ENCODE measurements at places on chromosomes 11 and 22.

DNA sequence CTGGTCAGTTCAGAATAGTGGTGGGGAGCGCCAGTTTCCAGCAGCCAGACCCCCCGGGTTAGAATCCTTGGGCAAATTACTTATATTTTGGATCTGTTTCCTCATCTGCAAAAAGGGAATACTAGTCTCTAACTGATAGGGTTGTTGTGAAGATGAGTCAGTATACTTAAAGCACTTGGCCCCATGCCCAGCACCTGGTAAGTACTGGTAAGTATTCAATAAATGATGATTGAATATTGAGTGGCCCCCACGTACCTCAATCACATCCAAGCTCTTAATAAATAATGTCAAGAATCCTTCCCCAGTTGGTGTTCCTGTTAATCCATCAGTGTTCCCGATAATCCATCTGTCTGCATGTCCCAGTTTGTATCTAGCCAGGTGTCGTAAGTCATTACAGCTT, 12.1 kb downstream of the ACP2 start:
- DNase-seq: no peak

- DNase-seq: no peak
These were observed 9.3 kb upstream of the MSANTD4 start for GRCh38 chr11:106031202-106031810.

DNA sequence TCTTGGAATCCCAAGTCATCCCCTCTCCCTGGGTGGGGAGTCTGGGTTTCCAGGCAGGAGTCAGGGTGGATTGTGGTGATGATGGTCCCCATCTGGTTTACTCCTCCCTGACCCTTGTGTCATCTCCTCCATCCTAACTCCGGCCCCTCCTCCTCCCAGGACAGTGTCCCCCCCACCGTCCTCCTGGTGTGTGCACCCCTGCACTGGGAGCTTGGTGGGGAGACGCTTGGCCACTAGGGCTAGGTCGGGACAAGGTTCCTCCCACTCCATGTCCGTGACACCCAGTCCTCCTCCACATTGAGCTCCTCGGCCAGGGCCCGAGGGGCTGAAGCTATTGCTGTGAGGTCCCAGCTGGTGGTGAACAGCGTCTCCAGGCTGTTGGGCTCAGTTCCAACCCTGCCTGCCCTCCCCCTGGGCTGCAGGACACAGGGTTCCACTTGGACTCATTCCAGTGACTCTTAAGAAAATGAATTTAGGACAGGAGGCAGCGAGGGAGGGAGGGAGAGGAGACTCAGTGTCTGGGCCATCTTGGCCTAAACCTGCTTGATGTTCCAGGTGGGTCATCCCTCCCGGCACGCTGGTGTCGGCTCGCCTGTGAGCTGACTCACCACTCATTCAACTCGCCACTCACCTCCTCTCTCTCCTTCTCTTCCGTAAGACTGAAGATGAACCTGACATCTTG, 433.2 kb downstream of the TBC1D22A start:
- no peak for DNase-seq

DNA sequence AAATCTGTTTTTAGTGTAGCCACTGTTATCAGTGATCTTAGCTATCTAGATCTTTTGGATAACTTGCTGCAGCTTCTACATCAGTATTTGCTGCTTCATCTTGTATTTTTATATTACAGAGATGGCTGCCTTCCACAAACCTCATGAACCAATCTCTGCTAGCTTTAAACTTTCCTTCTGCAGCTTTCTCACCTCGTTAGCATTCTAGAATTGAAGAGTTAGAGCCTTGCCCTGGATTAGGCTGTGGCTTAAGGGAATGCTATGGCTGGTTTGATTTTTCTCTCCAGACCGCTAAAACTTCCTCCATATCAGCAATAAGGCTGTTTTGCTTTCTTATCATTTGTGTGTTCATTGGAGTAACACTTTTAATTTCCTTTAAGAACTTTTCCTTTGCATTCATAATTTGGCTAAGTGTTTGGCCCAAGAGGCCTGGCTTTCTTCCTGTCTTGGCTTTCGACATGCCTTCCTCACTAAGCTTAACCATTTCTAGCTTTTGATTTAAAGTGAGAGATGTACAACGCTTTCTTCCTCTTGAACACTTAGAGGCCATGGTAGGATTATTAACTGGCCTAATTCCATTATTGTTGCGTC, 51.9 kb downstream of the LDLRAD3 start:
- peak; percentile 14 for DNase-seq

GRCh38 chr11:57566905-57567514, 462 bp downstream of the UBE2L6 start:
- no peak for DNase-seq

DNA sequence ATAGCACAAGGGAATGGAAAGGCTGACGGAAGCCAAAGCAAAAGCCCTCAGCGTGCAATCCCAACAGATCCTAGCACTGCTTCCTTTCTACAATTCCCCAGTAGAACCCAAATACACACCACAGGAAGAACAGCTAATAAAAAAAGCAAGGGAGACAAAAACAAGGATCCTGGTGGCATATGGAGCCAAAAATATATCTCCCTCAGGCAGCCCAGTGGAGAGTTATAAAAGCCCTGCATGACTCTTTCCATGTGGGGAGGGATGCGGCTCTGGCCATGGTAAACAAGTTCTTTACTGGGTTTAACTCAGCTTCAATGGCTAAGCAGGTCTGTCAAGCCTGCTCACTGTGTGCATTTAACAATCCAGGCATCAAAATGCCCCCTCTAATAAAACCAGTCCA, 88.1 kb downstream of the PIWIL4 start:
- DNase-seq: no peak

DNA sequence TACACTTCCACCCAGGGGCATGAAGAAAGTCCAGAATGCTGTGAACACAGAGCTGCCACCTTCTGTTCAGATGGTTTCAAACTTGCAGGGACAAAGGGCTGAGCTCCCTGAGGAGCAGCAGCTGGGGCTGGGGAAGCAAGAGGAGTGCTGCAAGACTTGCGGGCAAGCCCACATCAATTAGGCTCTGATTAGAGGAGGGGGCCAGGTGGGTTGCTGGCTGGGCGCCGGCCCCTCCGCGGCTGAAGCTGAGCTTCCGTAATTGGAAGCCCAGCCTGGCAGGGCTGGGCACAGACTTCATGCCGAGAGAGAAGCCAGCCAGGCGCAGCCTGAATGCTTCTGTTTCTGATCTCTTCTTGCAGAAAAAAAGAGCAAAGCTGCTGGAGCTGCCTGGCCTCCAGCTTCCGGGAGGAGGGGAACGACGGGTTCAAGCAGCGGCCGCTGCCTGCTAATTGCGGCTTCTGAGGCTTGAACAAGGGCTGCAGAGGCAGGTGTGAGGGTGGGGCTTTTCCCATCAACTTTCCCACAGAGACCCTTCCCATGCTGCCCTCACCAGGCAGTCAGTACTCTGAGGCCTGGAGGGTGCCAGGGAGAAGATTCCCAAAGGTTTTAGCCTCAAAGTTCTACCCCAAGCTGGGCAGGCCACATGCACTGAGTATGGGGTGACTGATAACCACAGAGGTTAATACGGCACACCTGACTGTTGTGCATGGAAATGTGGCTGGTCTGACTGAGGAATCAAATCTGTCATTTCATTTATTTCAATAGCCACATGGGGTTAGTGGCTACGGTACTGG, 91.1 kb upstream of the LMO1 start:
- DNase-seq: peak; percentile 80

GRCh38 chr11:43986327-43986726, 43.9 kb downstream of the C11orf96 start:
- no peak for DNase-seq

- no peak for DNase-seq
These were observed 25.4 kb upstream of the GSTP1 start for GRCh38 chr11:67558084-67558772.

- no peak for DNase-seq
These were observed 8.6 kb downstream of the TSSC4 start for GRCh38 chr11:2409126-2409525.

DNA sequence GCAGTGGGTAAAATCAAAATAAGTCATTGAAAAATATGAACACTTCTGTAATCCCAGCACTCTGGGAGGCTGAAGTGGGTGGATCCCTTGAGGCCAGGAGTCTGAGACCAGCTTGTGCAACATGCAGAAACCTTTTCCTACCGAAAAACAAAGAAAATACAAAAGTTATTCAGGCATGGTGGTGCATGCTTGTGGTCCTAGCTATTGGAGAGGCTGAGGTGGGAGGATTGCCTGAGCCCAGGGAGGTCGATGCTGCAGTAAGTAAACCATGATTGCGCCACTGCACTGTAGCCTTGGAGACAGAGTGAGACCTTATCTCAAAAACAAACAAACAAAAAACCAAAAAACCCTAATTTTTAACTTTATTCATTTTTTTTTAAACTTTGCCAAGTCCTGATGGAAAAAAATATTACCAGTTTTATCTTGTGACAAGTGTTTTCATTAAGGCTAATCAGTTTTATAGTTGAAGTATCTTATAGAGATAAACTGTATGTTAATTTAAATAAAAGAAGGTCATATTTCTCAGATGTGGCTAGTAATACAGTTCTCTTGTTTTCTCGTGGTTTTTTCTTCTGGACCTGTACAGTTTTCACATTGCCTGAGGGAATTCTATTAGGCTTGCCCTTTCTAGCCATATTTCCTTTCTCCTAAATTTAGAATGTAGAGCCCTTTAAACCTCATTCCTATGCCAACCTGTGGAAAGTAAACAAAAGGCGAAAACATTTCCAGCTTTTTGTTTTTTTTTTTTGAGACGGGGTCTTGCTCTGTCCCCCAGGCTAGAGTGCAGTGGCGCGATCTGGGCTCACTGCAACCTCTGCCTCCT, 9.4 kb downstream of the HIPK3 start:
- no peak for DNase-seq

DNA sequence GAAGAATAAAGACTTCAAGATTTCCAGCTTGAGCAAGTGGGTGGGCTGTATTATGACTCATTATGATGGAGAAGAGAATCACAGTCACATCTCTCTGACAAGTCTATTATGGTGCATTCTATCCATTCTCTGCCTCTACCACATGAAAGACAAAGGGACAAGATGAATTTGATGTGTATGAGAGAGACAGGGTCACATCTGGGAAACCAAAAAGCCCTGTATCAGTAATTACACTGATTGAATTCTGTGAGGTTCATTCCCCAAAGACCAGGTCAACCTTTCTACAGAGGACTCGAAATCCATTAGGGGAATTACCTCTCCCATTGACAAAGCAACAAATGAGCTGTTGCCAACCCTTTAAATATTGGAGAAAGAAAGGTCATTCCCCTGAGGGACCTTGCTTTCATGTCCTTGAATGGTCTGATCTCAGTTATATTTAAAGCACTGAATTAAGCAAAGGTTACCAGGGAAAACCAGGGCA, 109.6 kb downstream of the USP35 start:
- DNase-seq: no peak

DNA sequence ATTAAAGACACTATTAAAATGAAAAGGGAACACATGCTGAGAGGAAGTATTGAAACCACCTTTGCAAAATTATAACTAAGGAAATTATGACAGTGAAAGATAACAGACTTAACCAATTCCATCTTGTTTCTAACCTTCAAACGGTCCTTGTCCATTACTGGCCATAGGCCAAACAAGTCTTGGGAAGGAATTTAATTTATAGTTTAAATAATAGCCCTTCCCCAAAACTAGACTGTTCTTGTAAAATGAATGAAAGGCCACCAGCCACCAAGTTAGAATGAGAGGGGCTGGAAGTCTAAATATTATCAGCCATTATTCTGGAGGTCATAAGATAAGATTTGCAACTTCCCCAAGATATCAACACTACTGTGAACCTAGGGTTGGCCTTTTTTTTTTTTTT, 1.8 kb upstream of the TALDO1 start:
- no peak for DNase-seq
